ENCODE measurements at places on chromosomes 7 and 10.

- no peak for DNase-seq
Measured at GRCh38 chr10:63822496-63822895, 301.3 kb downstream of the REEP3 start.

- no peak for DNase-seq
Measured at GRCh38 chr10:46053534-46054434, 7.7 kb upstream of the MSMB start.

DNA sequence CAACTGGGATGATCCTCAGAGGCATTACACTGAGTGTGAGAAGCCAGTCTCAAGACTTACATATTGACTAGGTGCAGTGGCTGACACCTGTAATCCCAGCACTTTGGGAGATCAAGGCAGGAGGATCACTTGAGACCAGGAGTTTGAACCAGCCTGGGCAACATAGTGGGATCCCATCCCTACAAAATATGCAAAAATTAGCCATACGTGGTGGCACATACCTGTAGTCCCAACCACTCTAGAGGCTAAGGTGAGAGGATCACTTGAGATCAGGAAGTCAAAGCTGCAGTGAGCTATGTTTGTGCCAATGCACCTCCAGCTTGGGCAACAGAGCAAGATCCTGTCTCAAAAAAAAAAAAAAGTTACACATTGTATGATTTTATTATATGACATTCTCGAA is 23.5 kb upstream of the TNPO3 start:
- no peak for DNase-seq

DNA sequence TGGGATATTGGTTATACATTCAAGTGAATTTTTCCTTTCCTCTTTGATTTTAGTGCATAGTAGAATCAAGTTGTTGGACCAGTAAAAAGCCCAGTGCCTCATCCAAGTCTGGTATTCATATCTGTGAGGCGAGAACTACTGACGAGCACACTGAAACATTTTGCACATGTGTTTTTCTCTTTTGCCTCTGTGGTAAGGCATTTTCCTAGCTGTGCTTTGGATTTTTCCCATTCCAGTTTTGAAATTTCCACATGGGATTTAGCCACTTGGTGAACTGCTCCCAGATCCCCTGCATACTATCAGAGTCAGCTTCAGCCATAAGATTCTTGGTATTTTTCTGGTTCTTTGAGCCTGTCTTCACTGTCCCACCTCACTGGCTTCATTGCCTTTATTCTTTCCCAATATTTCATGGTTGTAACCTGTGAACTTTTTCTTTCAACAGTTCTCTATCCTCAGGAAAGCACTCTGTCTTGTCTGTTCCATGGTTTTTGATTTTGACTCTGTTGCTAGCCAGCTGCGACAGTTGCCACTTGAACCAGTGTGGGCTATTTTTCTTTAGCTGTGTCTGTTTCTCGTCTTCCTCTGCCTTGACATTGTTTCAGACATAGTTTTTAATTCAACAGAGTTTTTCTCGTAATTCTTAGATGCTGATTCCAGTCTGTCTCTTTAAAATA is 239.0 kb downstream of the REEP3 start:
- no peak for DNase-seq

DNA sequence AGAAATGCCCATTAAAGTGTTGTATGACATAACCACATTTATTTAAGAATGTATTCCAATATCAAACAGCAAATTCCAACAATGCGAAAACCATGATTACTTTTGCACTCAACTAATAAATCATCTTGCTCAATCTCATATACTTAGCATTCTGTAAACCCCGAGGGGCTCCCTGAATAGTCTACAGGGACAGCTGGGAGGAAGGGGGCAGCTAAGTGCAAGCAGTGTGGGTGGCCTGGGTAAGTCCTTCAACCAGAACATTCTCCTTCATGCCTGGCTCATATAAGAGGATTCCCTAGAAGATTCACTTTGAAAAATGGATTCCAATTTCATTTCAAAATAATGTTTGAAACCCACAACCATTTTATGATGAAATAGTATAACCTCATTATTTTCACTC is 355.5 kb downstream of the CDC14C start:
- no peak for DNase-seq

GRCh38 chr7:107372298-107372697 is 97.6 kb upstream of the GPR22 start:
- DNase-seq, result no peak

DNA sequence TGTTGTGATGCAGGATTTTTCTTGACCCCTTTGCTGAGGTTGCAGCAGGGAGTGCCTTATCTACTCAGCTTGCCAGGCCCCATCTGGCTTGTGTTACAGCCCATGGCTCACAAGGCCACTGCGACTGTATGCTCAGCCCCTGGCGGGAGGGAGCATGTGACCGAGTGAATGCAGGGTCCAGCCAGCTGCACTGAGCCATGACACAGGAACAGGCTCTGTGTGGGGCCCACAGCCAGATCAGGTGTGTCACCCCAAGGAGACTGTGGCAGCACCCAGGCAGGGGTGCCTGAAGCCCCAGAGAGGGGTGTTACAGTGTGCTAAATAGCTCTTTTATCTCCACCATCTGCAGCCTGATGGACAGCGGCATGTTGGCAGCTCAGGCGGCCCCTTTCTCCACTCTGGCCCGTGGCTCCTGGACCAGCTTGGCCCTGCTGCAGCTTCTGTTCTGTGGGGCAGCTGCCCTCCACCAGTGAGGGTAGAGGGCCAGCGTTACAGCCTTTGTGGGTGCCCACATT is 2.6 kb upstream of the PCBD1 start:
- no peak for DNase-seq

DNA sequence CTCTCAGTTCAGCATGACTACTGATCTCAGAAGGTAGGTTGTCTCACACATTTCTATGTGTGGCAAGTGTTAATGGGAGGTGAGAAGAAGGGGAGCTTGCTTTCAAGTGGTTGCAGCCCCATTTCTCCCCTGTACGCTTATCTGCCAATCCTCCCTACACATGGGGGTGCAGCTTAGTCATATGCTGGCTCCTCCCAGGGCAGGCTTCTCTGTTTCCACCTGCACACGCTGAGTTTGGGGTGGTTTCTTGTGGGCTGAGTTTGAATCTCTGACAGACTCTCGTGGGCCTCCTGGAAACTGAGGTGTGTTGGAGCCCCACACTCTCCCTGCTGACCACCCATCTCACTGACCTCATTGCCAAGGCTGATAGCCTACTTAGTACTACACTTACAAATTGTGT is 435.8 kb upstream of the MTPN start:
- DNase-seq, result no peak
